CD8-positive, alpha-beta memory T cell (primary cell): ENCODE measurements at places on chromosomes 2 and 18. TPM values are rescaled to one million over a fixed set of nuclear protein-coding genes. Genes with fewer than 3 reads are reported as not detected.

Gene CRYGD
- not detected for total RNA-seq

Gene RGPD5
- 30.3 TPM for total RNA-seq

Gene CSRNP3
- not detected for total RNA-seq

GRCh38 chr2:46340740-46341420, 43.7 kb downstream of the EPAS1 start:
- no peaks in the 10 kb centered on the region for H3K4me1 ChIP-seq
- H3K27me3 ChIP-seq, result no peaks in the 10 kb centered on the region
- no peaks in the 10 kb centered on the region for H3K36me3 ChIP-seq
- no peak overlapping the region for H3K4me3 ChIP-seq
- no peak for DNase-seq

GRCh38 chr2:163481515-163481914, 254.3 kb downstream of the FIGN start:
- DNase-seq, result no peak
- no peaks in the 10 kb centered on the region for H3K4me1 ChIP-seq
- H3K36me3 ChIP-seq, result no peaks in the 10 kb centered on the region
- no peak overlapping the region for H3K4me3 ChIP-seq
- H3K27ac ChIP-seq, result no peak overlapping the region

DNA sequence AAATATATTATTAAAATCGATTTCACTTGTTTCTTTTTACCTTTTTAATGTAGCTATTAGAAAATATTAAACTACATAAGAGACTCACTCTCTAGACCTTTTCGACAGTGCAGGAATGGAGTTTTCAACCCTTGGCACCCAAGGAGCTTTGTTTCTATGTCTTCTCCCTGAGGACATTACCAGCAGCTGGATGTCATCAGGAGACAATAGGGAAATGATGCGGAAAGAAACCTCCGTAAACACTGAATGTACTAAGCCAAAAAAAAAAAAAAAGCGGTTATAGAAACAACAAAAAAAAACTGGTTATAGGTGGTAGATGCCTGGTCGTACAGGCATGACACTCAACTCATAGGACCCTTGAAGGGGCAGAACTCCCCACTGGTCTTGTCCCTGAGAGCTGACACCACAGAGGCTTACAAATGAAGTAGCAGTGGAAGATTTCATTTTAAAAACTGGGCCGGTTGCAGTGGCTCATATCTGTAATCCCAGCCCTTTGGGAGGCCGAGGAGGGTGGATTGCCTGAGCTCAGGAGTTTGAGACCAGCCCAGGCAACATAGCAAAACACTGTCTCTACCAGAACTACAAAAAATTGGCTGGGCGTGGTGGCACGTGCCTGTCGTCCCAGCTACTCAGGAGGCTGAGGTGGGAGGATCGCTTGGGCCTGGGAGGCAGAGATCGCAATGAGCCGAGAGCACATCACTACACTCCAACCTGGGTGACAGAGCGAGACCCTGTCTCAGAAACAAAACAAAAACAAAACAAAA, 23.8 kb downstream of the THAP4 start:
- no peaks in the 10 kb centered on the region for H3K27me3 ChIP-seq
- H3K4me3 ChIP-seq, result no peak overlapping the region
- no peaks in the 10 kb centered on the region for H3K36me3 ChIP-seq
- H3K27ac ChIP-seq, result no peak overlapping the region

- H3K27me3 ChIP-seq, result no peaks in the 10 kb centered on the region
- no peak for DNase-seq
- peaks cover 81% of the 10 kb centered on the region for H3K4me1 ChIP-seq
- no peak overlapping the region for H3K4me3 ChIP-seq
- no peak overlapping the region for H3K27ac ChIP-seq
Measured at GRCh38 chr2:148653437-148653836, 8.9 kb downstream of the EPC2 start.

DNA sequence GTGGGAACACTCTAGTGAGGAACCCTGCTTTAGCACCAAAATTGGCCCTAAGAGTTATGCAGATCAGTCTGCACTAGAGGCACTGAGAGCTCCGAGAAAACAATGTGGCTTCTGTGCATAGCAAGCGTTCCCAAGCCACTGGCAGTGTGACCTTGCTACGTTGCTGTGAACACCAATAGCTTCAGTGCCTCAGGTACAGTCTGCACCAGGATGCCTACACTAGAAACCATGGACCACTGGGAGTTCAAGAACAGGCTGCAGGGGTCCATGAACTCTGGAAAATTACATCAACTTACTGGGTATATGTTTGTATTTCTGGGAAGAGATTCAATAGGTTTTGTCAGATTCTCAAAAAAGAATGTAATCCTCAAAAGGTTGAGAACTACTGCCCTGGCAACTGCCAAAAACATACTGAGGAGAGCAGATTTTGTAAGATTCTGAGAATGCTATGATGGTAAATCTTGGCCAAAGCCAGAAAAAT, 18.3 kb upstream of the SP3 start:
- no peak overlapping the region for H3K27ac ChIP-seq
- no peak overlapping the region for H3K4me3 ChIP-seq
- no peak for DNase-seq
- no peaks in the 10 kb centered on the region for H3K36me3 ChIP-seq

DNA sequence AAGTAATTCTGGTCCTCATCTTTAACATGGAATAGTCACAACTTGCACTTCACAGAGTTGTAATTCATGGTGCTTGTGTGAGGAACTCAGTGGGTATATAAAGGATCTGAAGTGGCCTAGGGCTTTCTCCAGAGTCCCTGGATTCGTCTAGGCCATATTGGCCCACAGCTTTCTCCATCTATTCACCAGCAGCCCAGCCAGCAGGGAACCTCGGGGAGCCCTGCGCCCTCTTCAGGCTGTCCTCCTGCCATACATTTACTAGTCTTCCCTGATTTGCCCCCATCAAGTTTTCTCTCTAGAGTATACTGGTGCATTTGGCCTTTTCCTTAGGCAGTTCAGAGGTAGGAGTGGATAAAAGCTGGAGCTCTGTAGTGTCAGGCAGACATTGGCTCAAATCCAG, 278.3 kb downstream of the MYCN start:
- no peak for DNase-seq
- no peak overlapping the region for H3K27ac ChIP-seq
- no peak overlapping the region for H3K4me3 ChIP-seq
- H3K4me1 ChIP-seq, result no peaks in the 10 kb centered on the region
- no peaks in the 10 kb centered on the region for H3K36me3 ChIP-seq
- no peaks in the 10 kb centered on the region for H3K27me3 ChIP-seq

DNA sequence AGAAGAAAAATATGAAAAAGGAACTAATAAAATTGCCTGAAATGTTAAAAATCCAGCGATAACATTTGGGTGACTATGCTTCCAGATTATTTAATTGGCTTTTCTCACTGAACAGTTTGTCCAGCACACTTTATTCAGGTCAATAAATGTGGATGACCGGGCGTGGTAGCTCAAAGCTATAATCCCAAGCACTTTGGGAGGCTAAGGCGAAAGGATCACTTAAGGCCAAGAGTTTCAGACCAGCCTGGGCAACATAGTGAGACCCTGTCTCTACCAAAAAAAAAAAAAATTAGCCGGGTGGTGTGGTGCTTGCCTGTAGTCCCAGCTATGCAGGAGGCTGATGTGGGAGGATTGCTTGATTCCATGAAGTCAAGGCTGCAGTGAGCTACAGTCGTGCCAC, 55.4 kb downstream of the TGOLN2 start:
- no peak for DNase-seq
- no peak overlapping the region for H3K4me3 ChIP-seq
- no peaks in the 10 kb centered on the region for H3K36me3 ChIP-seq

- H3K27me3 ChIP-seq, result peaks cover 5% of the 10 kb centered on the region
- H3K4me1 ChIP-seq, result no peaks in the 10 kb centered on the region
- no peak overlapping the region for H3K4me3 ChIP-seq
- DNase-seq, result no peak
Measured at GRCh38 chr2:106579750-106580197, 92.6 kb downstream of the CD8B2 start.
